AG09309 (cell line): ENCODE measurements at places on chromosomes 7 and 10.
A peak's percentile ranks its signal among the peaks of the same experiment; 100 is the strongest.

DNA sequence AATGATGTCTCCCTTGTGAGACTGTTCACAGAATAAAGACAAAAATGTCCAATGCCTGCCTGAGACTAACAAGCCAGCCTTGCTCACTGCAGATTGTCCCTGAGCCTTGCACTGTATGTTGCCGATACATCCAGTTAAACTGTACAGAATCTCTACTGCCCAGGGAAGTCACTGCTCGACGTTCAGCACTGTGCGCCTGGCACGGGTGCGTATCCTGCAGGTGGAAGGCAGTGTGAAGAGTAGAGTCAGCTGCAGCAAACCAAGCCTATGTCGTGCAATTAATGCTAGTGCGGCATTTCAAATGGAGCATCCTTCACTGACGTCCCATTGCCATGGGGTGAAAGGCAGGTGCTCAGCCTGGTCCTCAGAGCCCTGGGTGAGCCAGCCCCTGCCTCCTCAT is 132.9 kb downstream of the TNS3 start:
- no peak for DNase-seq

GRCh38 chr7:124720195-124720594 is 45.4 kb downstream of the GPR37 start:
- no peak for DNase-seq

DNA sequence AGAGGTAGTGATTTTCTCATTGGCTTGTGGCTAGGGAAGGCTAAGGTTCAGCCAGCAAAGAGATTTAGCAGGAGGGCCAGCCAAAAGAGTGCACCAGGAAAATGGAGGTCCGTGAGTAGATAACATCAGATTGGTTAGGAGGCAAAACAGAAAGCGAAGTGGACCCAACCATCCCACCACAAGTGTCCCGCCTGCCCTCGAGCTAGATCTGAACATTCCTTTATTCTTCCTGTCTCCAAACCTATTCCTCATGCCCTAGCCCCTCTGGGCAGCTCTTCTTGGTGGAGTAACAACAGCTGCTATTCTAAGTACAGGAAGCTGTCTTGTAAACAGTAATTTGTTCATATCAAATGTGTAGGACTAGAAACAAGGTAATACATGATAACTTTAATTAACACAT is 85.7 kb upstream of the BET1 start:
- DNase-seq = no peak

DNA sequence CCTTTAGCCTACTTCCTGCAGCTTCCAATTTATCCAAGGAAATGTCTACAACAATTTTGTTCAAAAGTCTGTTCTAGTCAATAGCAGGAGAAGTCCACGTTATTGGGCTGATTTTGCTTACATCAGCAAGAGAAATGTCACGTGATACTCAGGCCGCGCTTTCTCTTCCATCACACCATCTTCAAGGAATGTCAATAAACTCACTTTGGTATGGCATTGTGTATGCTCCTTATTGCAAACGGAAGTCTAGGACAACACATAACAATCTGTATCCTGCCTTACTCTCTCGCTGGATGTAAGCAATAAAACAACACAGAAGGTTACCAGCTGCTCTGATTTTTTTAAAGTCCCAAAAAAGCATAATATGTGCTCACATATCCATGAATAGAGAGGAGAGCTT is 17.1 kb upstream of the STK17A start:
- DNase-seq = peak; percentile 45

- no peak for DNase-seq
These were observed 19.1 kb upstream of the GPAM start for GRCh38 chr10:112202561-112203241.

DNA sequence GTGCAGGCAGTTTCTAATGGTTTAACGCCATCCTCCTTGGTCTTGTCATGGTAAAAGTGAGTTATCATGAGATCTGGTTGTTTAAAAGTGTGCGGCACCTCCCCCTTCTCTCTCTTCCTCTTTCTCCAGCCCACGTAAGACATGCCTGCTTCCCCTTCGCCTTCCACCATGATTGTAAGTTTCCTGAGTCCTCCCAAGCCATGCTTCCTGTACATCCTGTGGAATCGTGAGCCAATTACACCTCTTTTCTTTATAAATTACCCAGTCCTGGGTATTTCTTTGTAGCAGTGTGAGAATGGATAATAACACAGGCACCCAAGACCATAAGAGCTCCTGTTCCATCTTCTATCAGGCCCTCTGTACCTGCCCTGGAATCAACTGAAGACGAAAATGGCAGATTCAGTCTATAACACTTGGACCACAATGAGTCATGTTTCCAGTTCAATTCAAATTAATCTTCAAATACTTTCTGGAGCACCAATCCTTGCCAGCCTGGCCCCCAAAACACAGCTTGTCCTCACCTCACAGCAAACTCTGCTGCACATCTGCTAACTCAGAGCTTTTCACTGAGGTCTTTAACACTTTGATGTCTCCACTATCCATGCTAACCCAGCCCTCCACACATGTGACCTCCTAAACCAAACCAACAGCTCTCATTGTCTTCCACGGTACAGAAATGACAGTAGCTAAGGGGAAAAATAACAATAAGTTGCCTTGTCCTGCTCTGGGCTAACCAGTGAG is 73.2 kb downstream of the SFMBT2 start:
- no peak for DNase-seq

GRCh38 chr10:5587151-5588079 is 62.7 kb downstream of the CALML3 start:
- DNase-seq = no peak

GRCh38 chr10:70475661-70476060 is 2.9 kb upstream of the PALD1 start:
- DNase-seq = no peak

GRCh38 chr7:24406053-24406788 is 122.2 kb downstream of the NPY start:
- DNase-seq = no peak

GRCh38 chr7:76121044-76121443 is 73.1 kb downstream of the MDH2 start:
- no peak for DNase-seq

DNA sequence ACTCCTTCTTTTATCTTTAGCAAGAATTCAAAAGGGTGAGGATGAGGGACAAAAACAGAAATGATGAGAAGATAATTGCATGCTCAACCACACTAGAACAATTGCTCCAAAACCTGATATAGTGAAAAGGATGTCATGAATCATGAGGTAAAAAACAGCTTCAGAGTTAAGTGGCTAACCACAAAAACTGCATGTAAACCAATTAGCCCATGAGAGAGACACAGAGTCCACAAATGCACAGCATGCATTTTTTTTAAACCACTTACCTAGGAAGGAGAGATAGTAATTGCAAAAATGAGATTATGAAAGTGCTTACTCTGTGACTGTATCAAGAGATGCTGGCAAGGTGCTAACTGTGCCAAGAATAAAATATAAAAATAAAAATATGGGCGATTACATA is 132.9 kb downstream of the MBL2 start:
- DNase-seq = no peak

- peak; percentile 33 for DNase-seq
These were observed 150.5 kb upstream of the IGFBP3 start for GRCh38 chr7:46071601-46072000.

DNA sequence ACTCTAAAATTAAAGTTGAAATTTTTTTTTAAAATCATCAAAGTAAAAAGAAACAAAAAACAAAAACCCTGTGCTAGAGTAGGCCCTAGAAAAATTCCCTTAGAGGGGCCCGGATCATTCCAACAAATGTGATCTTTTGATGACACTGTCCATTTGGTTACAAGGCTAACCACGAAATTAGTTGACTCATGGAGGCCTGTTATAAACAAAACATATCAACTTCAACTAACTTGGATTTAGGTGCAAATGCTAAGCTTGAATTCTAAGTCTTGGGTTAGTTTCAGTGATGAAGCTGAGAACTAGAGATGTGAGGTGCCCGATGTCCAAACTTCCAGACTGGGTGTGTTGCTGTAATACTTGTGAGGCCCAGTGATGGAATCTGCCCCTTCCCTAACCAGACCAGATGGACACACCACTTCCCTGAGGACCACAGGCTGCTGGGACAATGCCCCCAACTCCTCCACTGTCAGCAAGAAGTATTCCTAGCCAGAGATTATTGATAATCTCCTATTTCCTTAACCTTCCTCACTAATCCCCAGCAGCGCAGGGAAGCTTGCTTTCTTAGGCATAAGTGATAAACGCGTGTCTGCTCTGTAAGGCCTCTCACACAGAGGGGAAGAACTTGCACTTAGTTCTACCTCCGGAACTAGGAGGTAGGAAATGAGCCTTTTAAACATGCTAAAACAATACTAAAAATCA is 108.7 kb downstream of the RAPGEF5 start:
- no peak for DNase-seq

- DNase-seq = no peak
These were observed 83.6 kb downstream of the GRB10 start for GRCh38 chr7:50699143-50699542.

- no peak for DNase-seq
These were observed 6.4 kb downstream of the TMEM120A start for GRCh38 chr7:75987805-75988567.
